ENCODE measurements at places on chromosomes 16 and 17. TPM values are rescaled to one million over a fixed set of nuclear protein-coding genes. Genes with fewer than 3 reads are reported as not detected.
A peak's percentile ranks its signal among the peaks of the same experiment; 100 is the strongest.

Gene KRTAP3-2
- not detected for total RNA-seq

Gene CDC27
- 179 TPM for total RNA-seq

Gene TEX14
- not detected for total RNA-seq

Gene FOXC2
- total RNA-seq = 44.0 TPM

Gene KCNG4
- total RNA-seq = not detected

DNA sequence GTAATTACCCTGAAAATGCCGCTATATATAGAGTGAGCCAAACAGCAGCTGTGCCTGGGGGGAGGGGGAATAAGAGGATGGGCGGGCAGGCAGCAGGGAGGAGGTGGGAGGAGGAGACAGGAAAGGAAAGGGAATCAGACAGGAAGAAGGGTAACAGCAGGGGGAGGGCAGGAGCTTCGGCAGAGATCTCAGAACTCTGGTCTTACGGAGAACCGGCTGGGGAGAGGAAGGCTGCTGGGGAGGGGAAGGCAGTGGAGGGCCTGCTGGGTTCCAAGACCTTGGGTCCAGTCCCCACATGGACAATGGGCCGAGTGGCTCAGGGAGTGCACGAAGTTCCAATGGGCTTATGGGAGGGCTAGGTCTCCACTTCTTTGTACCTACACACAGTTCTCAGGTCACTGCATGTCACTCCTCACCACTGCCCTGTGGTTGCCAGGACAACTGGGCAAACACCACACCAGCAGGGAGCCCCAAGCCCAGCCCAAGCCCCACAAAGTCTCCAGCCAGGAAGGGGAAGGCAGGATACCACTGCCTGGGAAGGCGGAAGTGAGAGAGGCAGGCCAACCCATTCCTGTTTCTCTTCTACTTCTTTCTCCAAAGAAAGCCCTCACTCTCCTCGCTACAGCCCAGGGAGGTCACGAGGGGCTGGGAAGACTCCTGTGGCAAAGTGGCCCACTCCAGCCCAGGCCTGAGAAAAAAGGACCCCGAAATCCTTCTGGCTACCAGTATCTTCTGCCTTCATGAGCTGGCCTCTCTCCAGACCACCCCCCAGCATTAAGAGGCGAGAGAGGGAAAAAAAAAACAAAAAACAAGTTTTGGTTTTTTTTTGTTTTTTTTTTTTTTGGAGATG is 25.3 kb downstream of the G6PC3 start:
- DNase-seq = peak; percentile 97

DNA sequence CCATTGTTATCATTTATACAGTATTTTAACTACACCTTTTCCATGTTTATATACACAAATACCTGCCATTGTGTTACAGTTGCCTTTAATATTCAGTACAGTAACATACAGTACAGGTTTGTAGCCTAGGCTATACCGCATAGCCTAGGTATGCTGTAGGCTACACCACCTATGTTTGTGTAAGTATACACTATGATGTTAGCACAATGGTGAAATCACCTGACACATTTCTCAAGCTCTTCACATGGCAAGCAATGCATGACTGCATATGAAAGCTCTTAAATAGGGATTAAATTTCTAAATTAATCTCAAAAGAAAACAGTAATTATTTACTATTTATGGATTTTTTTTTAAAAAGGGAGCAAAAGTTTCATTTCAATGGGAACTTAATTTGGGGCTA is 12.0 kb downstream of the LRRC37B start:
- DNase-seq = no peak

DNA sequence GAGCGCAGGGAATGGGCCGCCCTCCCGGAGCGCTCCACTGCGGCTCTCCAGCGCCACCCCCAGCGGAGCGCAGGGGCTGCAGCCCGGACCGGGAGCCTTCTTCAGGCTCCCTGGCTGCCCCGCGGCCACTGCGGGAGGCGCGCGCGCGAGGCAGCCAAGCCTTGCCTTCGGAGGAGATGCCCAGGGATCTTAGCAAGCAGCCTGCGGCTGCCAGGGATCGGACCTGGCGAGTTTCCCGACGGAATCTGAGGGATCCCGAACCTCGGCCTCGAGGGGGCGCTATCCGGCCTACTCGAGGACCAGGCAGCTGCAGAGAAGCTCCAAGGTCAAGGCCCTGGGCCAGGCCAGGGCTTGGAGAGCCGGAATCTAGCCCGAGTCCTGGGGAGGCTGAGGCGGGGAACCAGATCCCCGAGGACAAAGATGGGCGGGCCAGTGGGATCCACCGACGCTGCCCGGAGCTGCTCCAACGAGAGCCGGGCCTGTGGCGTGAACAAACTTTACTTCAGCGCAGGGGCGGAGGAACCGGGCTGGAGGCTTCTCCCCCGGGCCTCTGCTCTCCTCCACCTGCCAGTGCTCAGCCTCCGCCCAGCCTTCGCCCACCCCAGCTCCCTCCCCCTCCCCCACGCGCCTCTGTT is at the start of gene IRX6:
TSS of gene IRX6 (plus strand) at position 567 of the 635 bp plus-strand sequence. CDS start 889 bp downstream, outside the sequence.
- no peak for DNase-seq

- no peak for DNase-seq
Measured at GRCh38 chr17:73137376-73137775, 27.4 kb upstream of the SSTR2 start.

DNA sequence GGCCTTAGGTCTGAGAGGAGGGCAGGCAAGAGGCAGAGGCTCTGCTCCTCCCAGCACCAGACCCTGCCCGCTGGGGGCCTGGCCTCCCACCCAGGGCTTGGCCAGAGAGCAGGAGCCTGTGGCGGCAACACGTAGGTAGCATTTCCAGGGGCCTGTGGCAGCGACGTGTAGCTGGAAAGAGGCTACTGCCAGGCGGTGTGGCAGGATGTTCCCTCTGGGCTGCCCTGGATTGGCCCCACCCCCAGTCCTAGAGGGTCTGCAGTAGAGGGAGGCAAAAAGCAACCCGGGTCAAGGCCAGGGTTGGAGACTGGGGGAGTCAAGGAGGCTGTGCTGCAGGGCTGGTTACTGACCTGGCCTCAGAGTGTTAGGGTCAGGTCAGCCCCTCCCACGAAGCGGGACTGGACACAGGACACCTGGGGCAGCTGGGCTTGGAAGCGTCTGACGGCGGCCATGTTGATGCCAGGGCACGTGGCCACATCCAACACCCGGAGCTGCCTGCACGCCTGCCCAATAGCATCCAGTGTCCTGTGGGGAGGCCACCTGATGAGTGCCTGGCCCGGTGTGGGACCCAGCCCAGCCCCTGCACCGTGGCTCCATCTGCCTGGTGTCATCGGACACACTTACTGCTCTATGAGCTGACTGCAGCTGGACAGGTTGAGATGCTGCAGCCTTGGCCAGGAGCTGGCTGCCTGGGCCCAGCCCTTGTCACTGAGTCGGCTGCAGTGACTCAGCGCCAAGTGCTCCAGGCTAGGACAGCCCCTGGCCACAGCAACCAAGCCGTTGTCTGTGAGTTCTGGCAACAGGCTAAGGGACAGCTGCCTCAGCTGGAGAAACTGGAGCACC is 8.5 kb downstream of the ELMO3 start:
- no peak for DNase-seq

DNA sequence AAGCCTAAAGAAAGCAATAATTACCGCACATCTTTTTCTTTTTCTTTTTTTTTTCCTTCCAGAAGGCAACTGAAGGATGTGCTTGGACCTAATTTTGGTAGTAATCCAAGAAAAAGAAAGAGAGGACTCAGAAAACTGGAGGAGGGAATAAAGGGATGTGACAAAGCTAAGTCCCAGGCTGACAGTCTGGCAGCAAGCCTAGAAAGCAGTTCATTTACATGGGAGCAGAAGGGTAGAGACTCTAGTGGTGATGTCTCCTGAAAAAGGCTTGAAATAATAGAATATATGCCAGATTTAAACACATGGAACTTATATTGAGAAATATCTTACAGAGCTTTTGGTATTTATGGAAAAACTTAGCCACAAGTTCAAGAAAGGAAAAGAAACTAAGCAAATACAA is 101.0 kb upstream of the SHISA6 start:
- no peak for DNase-seq

DNA sequence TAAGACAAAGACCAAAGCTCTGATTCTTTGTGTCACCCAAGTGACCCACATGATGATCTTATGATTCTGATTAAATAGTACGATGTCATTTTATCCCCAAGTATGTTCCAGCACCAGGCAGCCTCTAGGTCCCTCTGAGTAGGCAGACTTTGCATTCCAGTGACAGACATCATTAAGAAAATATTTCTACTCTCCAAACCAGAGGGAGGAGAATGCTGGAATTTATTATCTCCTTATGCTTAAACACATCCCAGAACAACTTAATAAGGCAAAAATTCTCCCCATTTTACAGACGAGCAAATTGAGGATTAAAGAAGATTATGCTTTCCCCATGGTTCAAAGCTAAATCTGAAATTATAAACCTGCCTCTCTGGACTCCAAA is 192.8 kb upstream of the CDH11 start:
- no peak for DNase-seq

- no peak for DNase-seq
Measured at GRCh38 chr17:81902023-81902652, at the start of gene NPB. Gene NPB, plus strand, starts transcription at chr17:81902238. Its CDS starts 40 bp downstream, at chr17:81902278.

DNA sequence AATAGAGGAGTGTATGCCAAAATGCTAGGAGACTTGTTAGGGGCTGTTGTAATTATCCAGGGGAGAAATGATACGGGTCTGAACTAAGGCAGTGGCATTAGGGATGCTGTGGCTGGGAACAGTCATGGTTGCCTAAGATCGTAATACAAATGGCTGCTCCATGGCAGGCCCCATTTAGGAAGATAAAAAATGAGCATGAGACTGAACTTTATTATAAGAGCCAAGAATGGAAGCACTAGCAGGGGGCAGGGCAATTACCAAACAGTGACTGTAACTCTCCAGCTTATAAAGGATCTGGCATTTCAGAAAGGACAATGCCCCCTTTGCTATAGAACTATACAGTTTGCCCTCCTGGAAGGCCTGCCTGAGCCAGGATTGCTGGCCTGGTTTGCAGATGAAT is 503.3 kb upstream of the CDH5 start:
- DNase-seq = no peak

DNA sequence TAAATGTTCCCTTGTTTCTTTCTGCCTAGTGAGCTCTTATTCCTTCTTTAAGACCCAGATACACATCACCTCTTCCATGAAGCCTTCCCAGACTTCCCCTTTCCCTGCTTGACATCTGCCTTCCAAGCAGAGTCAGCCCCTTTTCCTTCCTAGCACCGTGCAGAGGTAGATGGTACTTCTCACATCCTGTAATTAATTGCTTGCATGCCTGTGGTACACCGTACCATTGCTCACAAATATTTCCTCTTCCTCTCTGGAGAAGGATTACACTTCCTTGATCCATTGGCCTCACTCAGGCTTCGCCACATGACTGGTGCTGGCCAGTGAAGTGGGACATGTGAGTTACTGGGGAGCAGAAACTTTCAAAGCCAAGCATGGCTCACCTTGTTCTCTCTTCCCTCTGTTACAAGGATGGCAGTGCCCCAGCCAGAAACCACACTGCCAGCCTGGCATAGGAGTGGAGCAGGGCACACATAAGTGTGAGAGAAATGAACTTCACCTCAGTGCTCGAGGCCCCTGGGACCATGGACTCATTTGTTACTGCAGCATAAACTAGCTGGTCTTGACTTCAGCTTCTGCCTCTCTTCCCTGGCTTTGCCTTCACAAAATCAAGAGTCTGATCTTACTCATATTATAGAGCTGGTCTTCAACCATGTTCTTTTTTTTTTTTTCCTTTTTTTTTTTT is 44.0 kb downstream of the SOST start:
- DNase-seq = peak; percentile 14
